Activated T-cell treated with anti-CD3 and anti-CD28 coated beads, Interleukin-2, amount 50 U/mL, for 72 hours (primary cell): ENCODE measurements at places on chromosomes 1 and 21.

GRCh38 chr1:93995837-93996536, 86.8 kb upstream of the GCLM start:
- H3K4me3 ChIP-seq = no peak overlapping the region
- peaks cover 4% of the 10 kb centered on the region for H3K4me1 ChIP-seq
- H3K27me3 ChIP-seq = peaks cover 37% of the 10 kb centered on the region
- H3K27ac ChIP-seq = no peak overlapping the region
- no peaks in the 10 kb centered on the region for H3K36me3 ChIP-seq

- H3K27ac ChIP-seq = peak overlapping the region; percentile 80
- H3K27me3 ChIP-seq = no peaks in the 10 kb centered on the region
- peaks cover 7% of the 10 kb centered on the region for H3K36me3 ChIP-seq
- peaks cover 61% of the 10 kb centered on the region for H3K4me1 ChIP-seq
- H3K4me3 ChIP-seq = peak overlapping the region; percentile 85
These were observed 2.2 kb downstream of the TNFRSF4 start for GRCh38 chr1:1211541-1212441.

GRCh38 chr1:186655876-186656275, 24.3 kb downstream of the PTGS2 start:
- H3K4me1 ChIP-seq = no peaks in the 10 kb centered on the region
- H3K27me3 ChIP-seq = no peaks in the 10 kb centered on the region
- DNase-seq = no peak
- no peak overlapping the region for H3K27ac ChIP-seq

DNA sequence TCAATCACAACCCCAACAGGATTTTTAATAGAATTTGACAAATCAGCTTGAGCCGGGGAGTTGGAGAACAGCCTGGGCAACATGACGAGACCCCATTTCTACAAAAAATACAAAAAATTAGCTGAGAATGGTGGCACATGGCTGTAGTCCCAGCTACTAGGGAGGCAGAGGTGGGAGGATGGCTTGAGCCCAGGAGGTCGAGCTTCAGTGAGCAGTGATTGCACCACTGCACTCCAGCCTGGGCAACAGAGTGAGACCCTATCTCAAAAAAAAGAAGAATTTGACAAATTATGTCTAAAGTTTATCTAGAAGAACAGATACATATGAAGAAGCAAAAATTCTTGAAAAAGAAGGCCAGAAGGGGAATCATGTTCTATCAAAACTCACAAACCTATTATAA, 43.2 kb downstream of the FRRS1 start:
- H3K36me3 ChIP-seq = no peaks in the 10 kb centered on the region
- no peak for DNase-seq
- H3K27me3 ChIP-seq = no peaks in the 10 kb centered on the region
- H3K4me3 ChIP-seq = no peak overlapping the region
- no peak overlapping the region for H3K27ac ChIP-seq
- no peaks in the 10 kb centered on the region for H3K4me1 ChIP-seq

DNA sequence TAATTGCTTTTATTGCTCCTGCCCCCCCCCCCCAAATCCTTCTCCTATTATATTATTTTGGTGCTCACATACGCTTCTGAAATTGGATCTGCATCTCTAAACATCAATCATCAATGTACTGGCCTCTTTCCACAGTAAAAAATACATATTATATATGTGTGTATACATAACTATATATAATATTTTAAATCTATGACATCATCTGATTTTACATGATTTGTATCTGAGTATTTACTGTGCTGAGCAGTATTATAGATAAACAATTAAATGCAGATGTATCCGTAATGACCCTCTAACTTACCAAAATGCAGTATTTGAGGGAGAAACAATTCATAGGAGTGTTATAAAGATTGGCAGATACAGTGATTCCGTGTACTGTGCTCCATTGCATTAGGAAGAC, 832 bp downstream of the PLPPR4 start:
- H3K4me1 ChIP-seq = peaks cover 5% of the 10 kb centered on the region
- H3K4me3 ChIP-seq = no peak overlapping the region
- no peak for DNase-seq
- H3K27ac ChIP-seq = no peak overlapping the region

DNA sequence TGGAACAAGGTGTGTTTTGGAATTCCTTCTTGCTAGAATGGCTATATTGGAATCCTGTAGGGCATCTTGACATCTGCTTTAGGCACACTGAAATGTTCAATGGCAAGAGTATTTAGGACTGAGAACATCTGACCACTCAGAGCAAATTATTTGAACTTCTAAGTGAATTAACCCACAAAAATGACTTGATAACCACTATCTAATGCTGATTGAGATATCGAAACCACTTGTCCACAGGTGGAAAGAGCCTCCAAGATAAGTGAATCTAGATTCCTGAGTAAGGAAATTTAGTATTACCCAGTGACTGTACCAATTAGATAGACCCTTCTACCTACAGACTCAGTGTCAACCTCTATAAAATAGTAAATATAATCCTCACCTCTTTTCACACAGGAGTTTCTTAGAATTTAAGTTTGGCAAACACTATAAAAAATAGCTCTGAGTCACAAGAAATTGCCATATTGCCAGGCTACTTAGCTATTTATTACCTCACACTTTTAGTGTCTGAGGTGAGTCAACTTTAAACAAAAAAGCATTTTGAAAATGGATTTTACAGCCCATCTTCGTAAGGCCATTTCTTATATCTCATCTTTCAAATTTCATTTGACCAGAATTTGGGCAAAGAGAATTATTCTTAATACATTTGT, 421.8 kb downstream of the PTBP2 start:
- no peak overlapping the region for H3K27ac ChIP-seq
- H3K4me3 ChIP-seq = no peak overlapping the region
- no peaks in the 10 kb centered on the region for H3K4me1 ChIP-seq
- DNase-seq = no peak

GRCh38 chr1:112007169-112007568, 17.7 kb upstream of the KCND3 start:
- H3K4me1 ChIP-seq = no peaks in the 10 kb centered on the region
- no peak overlapping the region for H3K27ac ChIP-seq
- peaks cover 6% of the 10 kb centered on the region for H3K27me3 ChIP-seq

GRCh38 chr1:231176421-231176820, 14.6 kb downstream of the TRIM67 start:
- no peak overlapping the region for H3K4me3 ChIP-seq
- DNase-seq = no peak
- H3K4me1 ChIP-seq = no peaks in the 10 kb centered on the region
- H3K36me3 ChIP-seq = peaks cover 1% of the 10 kb centered on the region
- H3K27ac ChIP-seq = no peak overlapping the region

- DNase-seq = no peak
- no peak overlapping the region for H3K27ac ChIP-seq
- no peaks in the 10 kb centered on the region for H3K36me3 ChIP-seq
- H3K27me3 ChIP-seq = no peaks in the 10 kb centered on the region
- no peak overlapping the region for H3K4me3 ChIP-seq
These were observed 6.0 kb downstream of the TNN start for GRCh38 chr1:175073633-175074032.

DNA sequence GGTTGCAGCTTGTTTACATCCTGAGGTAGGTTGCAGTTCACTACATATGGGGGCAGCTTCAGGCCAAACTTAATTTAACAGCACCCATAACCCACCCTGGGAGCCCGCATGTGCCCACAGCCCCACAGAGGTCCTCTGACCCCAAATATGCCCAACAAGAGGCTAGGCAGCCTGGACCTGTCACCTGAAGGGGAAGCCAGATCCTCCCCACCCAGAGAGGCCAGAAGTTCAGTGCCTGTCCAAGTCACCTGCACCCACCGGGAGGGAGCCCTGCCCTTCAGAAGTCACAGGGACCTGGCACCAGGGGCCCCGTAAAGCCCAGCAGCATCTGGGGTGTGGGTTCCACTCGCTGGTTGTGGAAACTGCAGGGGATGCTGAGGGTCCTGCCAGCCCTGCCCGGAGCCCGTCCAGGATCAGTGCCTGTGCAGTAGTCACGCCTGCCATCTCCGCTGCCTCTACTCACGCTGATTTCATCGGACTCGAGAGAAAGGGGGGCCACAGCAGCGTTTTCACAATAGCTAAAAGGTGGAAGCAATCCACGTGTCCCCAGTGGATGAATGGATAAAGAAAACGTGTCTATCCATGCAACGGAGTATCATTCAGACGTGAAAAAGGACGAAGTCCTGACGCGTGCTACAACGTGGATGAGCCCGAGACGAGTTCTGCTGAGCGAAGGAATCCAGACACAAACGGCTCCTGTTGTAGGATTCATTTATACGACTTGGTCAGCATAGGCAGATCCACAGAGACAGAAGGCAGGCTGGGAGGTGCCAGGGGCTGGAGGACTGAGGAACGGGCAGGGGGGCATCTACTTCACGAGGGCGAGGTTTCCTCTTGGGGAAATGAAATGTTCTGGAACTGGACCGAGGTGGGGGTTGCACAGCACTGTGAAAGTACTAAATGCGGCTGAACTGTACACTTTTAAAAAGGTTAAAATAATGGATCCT, 33.9 kb upstream of the COL6A2 start:
- DNase-seq = no peak
- no peak overlapping the region for H3K4me3 ChIP-seq
- no peak overlapping the region for H3K27ac ChIP-seq
- peaks cover 40% of the 10 kb centered on the region for H3K27me3 ChIP-seq
- no peaks in the 10 kb centered on the region for H3K36me3 ChIP-seq

GRCh38 chr1:168835791-168836190, 106.8 kb upstream of the DPT start:
- H3K27me3 ChIP-seq = no peaks in the 10 kb centered on the region
- no peak overlapping the region for H3K27ac ChIP-seq
- no peaks in the 10 kb centered on the region for H3K36me3 ChIP-seq
- peaks cover 12% of the 10 kb centered on the region for H3K4me1 ChIP-seq

DNA sequence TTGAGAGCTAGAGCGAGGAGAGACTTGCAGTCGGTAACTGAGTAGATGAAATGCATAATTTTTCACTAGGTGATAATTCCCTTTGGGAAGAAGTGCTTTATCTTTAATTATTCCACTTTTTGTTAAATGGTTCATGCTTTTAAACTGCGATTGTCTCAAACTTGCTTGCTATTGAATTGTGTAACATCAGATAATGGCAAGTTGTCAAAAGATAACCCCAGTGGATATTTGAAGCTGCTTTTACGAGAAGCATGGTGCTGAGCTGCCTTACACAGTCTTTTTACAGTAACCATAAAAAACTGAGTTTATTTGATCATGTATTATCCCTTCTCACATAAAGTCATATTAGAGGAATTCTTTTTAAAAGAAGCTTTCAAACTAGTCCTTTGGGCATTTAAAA, 30.2 kb downstream of the TMEM50B start:
- no peak overlapping the region for H3K4me3 ChIP-seq
- peaks cover 4% of the 10 kb centered on the region for H3K36me3 ChIP-seq
- no peaks in the 10 kb centered on the region for H3K27me3 ChIP-seq
- no peak overlapping the region for H3K27ac ChIP-seq
- no peak for DNase-seq

GRCh38 chr1:22088331-22088730, 35.8 kb downstream of the CDC42 start:
- H3K4me3 ChIP-seq = peak overlapping the region; percentile 90
- H3K27me3 ChIP-seq = no peaks in the 10 kb centered on the region
- peak overlapping the region; percentile 93 for H3K27ac ChIP-seq

DNA sequence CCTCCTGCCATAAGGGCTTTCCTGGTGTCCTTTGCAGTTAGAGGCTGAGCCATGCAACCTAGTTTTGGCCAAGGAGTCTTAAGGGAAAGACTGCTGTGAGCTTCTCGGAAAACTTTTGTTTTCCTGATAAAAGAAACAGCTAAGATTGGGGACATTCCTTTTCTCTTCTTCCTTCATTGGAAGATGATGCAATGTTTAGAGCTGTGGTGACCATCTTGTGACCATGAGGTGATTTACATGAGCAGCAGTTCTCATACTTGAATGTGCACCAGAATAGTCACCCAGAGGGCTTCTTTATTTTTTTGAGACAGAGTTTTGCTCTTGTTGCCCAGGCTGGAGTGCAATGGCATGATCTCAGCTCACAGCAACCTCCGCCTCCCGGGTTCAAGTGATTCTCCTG, 20.4 kb upstream of the SMAP2 start:
- H3K4me1 ChIP-seq = peaks cover 20% of the 10 kb centered on the region
- no peaks in the 10 kb centered on the region for H3K27me3 ChIP-seq
- no peak overlapping the region for H3K4me3 ChIP-seq
- no peak overlapping the region for H3K27ac ChIP-seq

- H3K36me3 ChIP-seq = no peaks in the 10 kb centered on the region
- H3K4me1 ChIP-seq = no peaks in the 10 kb centered on the region
- H3K27ac ChIP-seq = no peak overlapping the region
These were observed 155.6 kb downstream of the PLPP3 start for GRCh38 chr1:56423716-56424115.

- no peaks in the 10 kb centered on the region for H3K27me3 ChIP-seq
- H3K4me3 ChIP-seq = no peak overlapping the region
- DNase-seq = peak; percentile 6
- peaks cover 15% of the 10 kb centered on the region for H3K4me1 ChIP-seq
- no peaks in the 10 kb centered on the region for H3K36me3 ChIP-seq
These were observed 45.5 kb downstream of the LPAR3 start for GRCh38 chr1:84847253-84848250.

- no peaks in the 10 kb centered on the region for H3K4me1 ChIP-seq
- DNase-seq = no peak
- no peak overlapping the region for H3K27ac ChIP-seq
- H3K4me3 ChIP-seq = no peak overlapping the region
These were observed 27.7 kb downstream of the RRAGC start for GRCh38 chr1:38831731-38832369.

DNA sequence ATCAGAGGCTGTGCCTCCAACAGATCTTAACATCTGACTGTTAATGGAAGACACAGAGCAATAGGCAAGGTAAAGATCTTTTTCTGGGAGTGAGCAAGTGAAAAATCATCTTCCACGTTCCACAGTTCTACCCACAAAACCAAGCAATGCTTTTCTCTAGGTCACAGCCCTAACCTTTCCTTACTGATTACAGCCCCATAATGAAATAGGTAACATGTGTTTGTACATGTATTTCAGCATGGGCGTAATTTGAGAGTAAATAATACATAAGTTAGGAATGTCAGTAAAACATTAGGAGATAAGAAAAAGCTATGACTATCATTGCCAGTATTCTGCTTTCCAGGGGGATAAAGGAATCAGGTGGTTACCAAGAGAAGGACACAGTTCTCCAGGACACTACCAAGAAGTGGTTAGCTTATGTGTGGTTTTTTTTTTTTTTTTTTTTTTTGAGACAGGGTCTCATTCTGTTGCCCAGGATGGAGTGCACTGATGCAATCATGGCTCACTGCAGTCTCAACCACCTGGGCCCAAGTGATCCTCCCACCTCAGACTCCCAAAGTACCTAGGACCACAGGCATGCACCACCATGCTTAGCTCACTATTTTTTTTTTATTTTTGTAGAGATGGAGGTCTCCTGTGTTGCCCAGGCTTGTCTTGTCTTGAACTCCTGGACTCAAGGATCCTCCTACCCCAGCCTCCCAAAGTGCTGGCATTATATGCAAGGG, 72.0 kb downstream of the DAP3 start:
- H3K36me3 ChIP-seq = peaks cover 18% of the 10 kb centered on the region
- DNase-seq = no peak
- H3K4me3 ChIP-seq = no peak overlapping the region
- no peaks in the 10 kb centered on the region for H3K27me3 ChIP-seq

GRCh38 chr1:183414365-183414764, 3.8 kb downstream of the NMNAT2 start:
- DNase-seq = no peak
- H3K36me3 ChIP-seq = peaks cover 4% of the 10 kb centered on the region
- H3K4me1 ChIP-seq = peaks cover 24% of the 10 kb centered on the region
